Amygdala (tissue), 56 donors: ENCODE measurements at places on chromosomes 3 and 15.

- no peak for DNase-seq
These were observed 198.4 kb downstream of the EBLN2 start for GRCh38 chr3:73259856-73260255.

- no peak for DNase-seq
These were observed 25.1 kb upstream of the CSTA start for GRCh38 chr3:122299872-122300460.

- DNase-seq: peak; percentile 31
These were observed 379.0 kb upstream of the TPRG1 start for GRCh38 chr3:188792793-188793192.

DNA sequence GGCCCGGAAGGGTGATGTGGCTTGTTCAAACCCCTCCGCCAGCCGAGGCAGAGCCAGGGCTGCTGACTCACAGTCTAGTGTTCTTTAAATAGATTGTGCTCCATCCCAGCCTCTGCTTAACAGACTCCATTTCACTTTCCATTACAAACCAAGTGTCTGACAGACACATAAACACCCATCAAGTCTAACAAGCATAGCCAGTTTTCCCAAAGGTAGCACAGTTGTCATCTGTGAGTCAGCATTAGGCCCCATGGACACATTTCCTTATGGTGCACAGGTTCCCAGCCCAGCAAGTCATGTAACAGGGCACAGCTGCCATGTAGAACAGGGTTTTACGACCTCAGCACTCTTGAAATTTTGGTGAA lies 109.9 kb upstream of the RAP2B start:
- no peak for DNase-seq

GRCh38 chr15:54571576-54571975 lies 593.3 kb downstream of the UNC13C start:
- no peak for DNase-seq

- DNase-seq: no peak
These were observed 31.2 kb upstream of the RARRES1 start for GRCh38 chr3:158763421-158763820.

DNA sequence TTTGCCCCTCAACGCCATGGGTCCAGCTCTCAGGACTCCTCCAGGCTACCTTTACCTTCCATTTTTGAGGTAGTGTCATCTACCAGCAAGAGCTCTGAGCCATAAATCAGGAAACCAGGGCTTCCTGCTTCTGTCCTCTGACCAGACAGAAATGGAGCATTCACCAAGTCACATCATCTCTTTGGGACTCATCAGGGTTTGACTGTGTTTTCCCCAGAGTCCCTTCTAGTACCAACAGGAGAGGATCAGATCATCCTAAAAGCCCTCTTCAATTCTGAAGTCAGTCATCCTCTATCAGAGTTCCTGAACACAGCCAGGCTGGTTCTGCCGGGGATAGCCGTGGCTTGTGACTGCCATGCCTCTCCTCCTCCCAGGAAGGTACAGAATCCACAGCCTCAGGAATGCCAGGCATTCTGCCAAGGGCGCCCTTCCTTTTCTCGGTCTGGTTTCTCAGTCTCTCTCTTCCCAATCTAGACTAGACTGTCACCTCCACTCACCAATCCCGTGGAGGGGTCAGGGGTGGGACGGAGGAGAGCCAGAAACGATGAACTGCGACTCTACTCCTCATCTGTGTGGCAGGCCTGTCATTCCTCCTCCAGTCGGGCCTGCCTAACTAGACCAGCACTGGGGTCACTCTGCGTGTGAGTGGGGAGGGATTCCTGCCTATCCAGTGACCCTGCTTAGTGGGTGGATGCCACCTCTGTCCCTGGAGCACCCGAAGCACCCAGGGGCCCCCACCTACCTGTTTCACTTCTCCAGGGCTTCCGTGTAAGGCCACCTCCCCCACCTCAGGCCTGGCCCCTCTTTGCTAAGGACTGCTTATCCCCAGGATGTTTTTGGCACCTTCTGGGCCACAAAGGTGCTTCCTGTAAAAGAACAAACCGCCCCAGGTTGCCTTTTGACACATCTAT lies 30.9 kb downstream of the CCNL1 start:
- DNase-seq: no peak

DNA sequence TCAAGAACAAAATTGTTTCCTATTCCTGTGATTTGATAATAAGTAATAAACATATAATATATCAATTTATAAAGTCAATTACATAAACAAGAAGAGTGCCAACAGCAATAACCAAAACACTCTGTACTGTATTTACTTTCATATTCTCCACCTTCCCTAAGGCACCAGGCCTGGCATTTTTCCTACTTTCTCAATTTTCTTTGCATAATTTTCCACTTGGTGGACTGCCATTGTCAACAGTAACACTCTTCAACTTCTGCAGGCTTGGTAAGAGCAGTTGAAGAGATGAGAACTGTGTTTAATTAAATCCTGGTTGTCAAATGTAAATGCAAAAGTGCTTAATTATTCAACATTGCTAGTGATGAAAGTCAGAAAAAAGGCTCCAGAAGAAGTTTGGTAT lies 229.8 kb upstream of the PLSCR5 start:
- no peak for DNase-seq

DNA sequence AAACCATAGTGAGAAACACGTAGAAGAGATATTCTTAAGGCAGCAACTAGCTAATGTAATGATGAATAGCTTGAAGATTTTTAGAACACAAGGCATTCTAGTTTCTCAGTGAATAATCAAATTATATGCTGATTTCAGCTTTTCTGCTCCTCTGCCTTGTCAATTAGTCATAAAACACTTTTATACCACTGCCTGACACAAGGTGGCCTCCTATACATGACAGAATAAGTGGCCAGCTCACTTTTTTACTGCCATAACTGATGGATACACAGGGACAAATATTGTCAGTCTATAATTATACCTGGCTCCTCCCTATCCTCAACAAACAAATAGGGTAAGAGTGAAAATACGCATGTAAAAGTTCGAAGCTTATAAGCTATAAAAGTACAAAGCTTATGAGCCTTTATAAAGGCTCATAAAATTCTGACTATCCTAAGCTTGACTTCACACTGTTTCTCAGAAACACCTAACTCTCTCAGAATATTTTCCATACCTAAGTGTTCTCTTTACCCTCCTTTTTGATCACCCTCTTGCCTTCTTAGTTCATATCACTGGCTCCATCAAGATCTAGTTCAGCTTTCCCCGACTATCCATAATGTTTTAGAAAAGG lies 81.6 kb downstream of the HERC1 start:
- DNase-seq: no peak

GRCh38 chr3:10426346-10427220 lies 78.8 kb downstream of the ATP2B2 start:
- no peak for DNase-seq

GRCh38 chr15:55256281-55257011 lies 33.2 kb downstream of the RAB27A start:
- no peak for DNase-seq

DNA sequence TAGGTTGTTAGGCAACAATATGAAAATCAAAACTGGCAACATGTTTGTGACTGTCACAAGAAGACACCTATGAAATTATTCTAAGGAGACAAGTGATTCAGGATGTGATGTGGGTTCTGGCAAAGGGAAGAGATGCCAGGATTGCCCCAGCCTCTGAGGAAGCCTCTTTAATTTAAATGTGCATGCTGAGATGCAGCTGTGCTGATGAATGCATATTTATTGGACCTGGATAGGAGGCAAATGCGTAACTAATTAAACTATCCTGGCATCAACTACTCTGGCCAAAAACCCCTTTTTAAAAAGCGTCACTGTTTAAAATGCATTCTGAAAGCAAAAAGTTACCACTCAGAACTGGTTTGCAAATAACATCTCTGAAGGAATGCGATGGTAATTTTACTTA lies 176.5 kb upstream of the DPH6 start:
- no peak for DNase-seq

- DNase-seq: no peak
These were observed 290.7 kb upstream of the CTNNB1 start for GRCh38 chr3:40908612-40909011.

DNA sequence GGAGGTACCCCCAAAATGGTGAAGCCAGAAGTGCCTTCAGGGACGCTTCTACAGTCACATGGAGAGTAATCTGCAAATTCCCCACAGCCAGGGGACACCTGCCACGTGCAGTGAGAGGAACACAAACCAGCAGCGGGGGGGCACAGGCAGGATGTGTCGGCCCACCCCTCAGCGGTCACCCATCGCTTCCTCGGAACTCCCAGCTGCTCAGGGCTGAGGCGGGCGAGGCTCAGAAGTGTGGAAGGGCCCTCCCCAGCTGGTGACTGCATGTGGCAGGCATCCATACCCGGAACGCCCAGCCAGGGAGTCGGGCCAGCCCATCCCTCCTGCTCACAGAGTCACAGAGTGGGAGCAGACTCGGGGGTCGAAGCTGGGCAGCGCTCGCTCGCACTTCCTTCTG lies 63.7 kb downstream of the SLC12A8 start:
- DNase-seq: peak; percentile 20

DNA sequence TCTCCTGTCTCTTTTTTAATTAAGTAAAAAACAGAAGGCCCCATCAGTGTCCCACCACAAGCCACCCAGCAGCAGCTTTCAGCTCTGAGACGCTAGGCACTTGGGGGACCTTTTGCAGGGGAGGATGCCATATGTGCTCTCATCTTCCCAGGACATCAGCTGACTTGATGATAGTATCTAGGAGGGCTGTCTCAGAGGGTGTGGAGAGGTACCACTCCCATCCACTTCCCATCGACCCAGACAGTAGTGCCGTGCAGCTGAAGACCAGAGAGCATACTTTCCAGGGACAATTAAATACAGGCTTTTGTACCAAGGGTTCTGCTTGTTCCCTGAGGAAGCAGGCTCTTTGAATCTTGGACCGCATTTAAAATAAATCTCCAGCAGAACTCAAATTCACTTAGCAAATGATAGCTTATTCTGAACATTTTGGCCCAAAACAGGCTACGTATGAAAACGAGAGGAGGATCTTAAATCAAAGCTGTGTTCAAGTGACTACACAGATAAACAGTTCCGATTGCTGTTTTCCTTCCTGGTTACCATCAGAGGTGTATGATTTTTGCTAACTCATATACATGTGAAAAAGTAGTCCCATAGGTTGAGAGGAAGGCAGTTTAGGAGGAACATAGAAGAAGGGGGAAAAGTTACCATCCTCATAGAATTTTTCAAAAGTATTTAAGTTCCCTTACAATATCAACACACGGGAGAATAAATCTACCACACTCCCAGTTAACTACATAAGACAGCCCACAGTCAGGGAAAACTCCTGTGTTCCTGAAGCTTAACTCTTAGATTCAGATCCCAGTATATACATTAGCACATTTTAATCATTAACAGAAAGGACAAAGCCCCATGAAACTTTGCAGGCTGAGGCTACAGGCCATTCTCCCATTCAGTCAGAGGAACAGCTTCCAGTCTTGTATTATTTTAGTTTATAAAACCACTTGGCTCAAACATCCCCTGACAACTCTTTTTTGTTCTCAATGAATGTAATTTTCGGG lies 9.5 kb downstream of the WNT5A start:
- no peak for DNase-seq

GRCh38 chr15:61141497-61142125 lies 87.5 kb downstream of the RORA start:
- no peak for DNase-seq

- DNase-seq: no peak
These were observed 8.8 kb downstream of the CRYBG3 start for GRCh38 chr3:97830638-97831037.

GRCh38 chr3:142983318-142983717 lies 18.1 kb upstream of the U2SURP start:
- no peak for DNase-seq

GRCh38 chr3:137694836-137695235 lies 69.3 kb upstream of the SOX14 start:
- no peak for DNase-seq

GRCh38 chr3:33910031-33910430 lies 111.6 kb downstream of the PDCD6IP start:
- DNase-seq: no peak

DNA sequence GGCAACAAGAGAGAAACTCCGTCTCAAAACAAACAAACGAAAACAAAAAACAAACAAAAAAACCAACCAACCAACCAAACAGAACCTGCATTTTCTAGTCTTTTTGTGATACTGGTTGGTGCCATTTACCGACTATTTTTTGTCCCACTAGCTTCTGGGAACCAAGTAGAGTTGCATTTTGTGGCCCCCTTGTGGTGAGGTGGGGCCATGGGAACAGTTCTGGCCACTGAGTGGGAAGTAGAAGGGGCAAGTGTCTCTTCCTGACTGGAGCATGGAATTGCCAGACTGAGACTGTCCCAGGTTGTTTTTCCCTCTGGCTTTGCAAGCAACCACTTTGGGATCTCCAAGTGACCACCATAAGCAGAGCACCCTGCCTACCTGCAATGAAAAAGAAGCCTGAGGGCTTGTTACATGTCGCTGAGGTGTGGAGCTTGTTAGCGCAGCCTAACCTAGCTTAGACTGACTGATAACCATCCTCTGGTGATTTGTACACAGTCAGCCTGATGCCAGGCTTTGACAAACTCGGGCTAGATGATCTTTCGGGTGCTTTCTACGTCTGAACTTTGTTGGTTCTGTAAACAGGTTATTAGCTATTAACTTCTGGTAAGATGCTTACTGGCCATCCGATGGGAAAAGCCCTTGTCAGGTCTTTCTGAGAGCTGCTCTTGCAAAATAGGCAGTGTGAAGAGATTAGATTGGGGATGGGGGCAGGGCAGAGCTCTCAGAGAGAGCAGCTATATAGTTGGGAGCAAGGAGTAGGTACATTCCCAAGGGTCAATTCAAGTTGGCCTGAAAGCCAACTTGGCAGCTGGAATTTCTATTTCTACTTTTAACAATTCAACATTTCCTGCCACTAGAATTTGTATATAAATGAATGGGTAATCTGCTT lies 172.2 kb downstream of the SSR3 start:
- no peak for DNase-seq

DNA sequence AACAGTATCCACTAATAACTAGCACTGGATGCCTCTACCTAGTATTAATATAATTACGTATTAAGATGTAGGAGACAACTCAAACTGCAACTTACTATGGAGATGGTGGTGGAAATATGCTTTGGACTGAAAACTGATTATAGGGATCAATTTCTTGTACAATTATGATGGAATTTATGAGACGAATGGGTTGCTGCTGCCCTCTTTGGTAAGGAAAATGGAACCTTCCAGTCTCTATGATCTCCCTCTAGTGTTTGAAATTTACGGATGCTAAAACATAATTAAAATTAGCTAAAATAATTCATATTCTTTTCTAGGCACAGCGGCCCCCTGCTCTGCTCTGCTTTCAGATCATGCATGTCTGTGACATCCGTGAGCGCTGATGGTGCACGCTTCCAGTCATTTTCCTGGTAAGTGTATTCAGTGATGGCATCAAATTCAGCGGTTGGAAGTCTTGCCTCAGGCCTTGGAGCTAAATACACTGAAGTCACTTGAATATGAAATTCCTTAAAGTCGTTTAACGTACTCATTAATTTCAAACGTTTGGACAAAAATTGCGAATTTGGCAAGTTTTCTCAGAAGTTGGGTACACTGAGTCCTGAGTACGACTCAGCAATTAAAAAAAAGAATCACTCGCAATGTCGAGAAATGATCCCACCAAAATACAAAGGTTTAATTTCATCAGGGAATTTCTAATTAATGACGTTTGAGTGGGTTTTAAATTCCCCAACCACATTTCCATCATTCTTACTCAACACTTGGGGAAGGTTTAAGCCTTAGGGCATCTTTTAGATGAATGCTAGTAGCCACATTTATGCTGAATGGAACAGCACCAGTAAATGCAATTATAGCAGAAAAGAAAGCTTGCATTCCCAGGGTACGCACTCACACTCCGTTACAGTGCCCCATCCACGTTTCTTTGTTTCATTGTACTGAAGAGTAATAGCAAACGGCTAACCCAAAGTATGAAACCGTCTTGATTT lies 132.6 kb downstream of the NR2F2 start:
- no peak for DNase-seq
